Activated naive CD4-positive, alpha-beta T cell treated with anti-CD3 and anti-CD28 coated beads for 36 hours (primary cell): ENCODE measurements at places on chromosomes 1 and 21. TPM values are rescaled to one million over a fixed set of nuclear protein-coding genes. Genes with fewer than 3 reads are reported as not detected.
A peak's percentile ranks its signal among the peaks of the same experiment; 100 is the strongest.

Gene SPRR2E
- not detected for total RNA-seq

Gene COL6A2
- 8.4 TPM for total RNA-seq

Gene GABRD
- total RNA-seq, result not detected

Gene SH3BGR
- total RNA-seq, result 4.0 TPM

Gene SYTL1
- total RNA-seq, result 28.5 TPM

Gene CFAP107
- total RNA-seq, result not detected

- no peak for DNase-seq
- no peaks in the 10 kb centered on the region for H3K27me3 ChIP-seq
- no peaks in the 10 kb centered on the region for H3K36me3 ChIP-seq
- no peak within 1 kb of the TSS for H3K27ac ChIP-seq
- H3K4me3 ChIP-seq, result no peak within 1 kb of the TSS
- H3K4me1 ChIP-seq, result no peaks in the 10 kb centered on the region
Observed at GRCh38 chr1:162376691-162377090, at the start of gene SPATA46. SPATA46 (minus strand) TSS chr1:162376854; CDS start chr1:162376790, 64 bp downstream.

DNA sequence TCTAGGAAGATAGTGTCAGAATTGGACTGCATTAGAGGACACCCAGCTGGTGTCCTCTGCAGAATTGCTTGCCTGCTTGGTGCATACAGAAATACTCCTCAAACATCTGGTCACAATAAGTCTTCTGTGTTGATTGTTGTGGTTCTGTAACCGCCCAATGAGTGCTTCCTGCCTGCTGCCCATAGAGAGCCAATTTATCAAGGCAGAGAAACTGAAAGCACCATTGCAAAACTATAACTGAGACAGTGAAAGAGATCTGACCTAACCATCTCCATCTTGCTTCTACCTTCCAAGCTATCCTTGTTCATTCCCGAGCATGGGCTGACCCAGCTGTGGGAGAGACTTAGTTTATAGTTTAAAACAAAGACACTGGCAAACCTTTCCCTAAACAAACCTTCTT lies 462.4 kb upstream of the RGS18 start:
- peaks cover 2% of the 10 kb centered on the region for H3K27me3 ChIP-seq
- no peaks in the 10 kb centered on the region for H3K4me1 ChIP-seq
- H3K36me3 ChIP-seq, result no peaks in the 10 kb centered on the region
- H3K4me3 ChIP-seq, result no peak overlapping the region
- H3K27ac ChIP-seq, result no peak overlapping the region

DNA sequence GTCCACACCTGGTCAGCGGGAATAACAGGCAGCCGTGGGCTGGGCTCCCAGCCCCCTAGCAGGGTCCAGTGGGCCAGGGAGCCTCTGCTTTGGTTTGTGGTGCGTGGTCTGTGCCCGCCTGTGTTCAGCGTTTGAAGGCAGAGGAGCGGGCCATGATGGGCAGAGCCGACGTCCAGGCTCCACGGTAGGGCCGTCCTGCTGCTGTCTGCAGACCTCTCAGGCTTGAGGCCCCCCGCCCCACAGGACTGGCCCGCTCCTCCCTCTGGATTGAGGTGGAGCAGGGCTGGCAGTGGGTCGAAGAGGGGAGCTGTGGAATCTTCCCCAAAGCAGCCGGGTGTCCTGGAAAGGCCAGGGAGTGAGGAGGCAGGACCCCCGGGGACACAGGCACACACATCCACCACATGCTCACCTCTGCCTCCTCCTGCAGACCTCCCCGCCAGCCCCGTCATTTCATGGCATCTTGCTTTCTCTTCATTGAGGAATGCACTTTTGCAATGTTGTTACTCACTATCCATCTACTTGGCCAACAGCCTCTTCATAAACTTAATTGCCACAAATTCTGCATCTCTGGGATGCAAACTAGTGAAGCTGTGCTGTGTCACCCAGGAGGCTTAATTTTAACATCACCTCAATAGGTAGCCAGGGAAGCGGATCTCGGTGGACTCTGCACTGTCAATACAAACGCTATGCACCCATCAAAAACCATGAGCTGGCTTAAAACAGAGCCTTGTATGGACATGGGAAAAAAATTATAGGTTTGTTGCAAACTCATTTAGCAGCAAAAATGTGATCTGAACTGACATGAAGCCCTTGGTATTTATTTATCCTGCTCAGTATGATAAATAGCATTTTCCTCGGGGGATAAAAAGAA lies 85.9 kb downstream of the PDE9A start:
- no peaks in the 10 kb centered on the region for H3K36me3 ChIP-seq
- H3K27ac ChIP-seq, result no peak overlapping the region
- H3K27me3 ChIP-seq, result no peaks in the 10 kb centered on the region
- no peak overlapping the region for H3K4me3 ChIP-seq

- H3K27me3 ChIP-seq, result peaks cover 13% of the 10 kb centered on the region
- H3K4me3 ChIP-seq, result no peak overlapping the region
- H3K27ac ChIP-seq, result no peak overlapping the region
- no peak for DNase-seq
Observed at GRCh38 chr1:169109561-169110134, 3.2 kb downstream of the ATP1B1 start.

DNA sequence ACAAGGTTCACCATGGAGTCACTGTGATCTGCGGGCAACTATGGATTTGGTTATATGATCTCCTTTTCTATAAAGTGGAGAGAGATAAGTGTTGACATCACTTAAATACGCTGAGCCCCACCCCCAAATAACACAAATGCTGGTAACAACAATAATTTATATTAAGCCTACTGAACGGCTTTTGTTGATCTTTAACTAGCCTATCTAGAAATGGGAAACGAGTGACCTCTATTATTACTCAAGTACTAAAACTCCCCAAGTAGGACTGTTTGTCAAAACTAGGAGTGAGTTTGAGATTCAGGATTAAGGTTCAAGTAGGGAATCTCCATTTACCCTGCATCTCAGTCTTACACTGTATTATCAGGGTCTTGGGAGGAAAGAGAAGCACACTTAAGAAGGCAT lies 52.2 kb downstream of the MAP3K7CL start:
- H3K27ac ChIP-seq, result peak overlapping the region; percentile 93
- H3K4me3 ChIP-seq, result no peak overlapping the region
- H3K4me1 ChIP-seq, result peaks cover 14% of the 10 kb centered on the region
- DNase-seq, result no peak

- H3K4me1 ChIP-seq, result peaks cover 4% of the 10 kb centered on the region
- H3K27me3 ChIP-seq, result peaks cover 9% of the 10 kb centered on the region
- no peak overlapping the region for H3K27ac ChIP-seq
- H3K4me3 ChIP-seq, result no peak overlapping the region
- DNase-seq, result no peak
- no peaks in the 10 kb centered on the region for H3K36me3 ChIP-seq
Observed at GRCh38 chr1:111867868-111868440, 112.3 kb downstream of the DDX20 start.

DNA sequence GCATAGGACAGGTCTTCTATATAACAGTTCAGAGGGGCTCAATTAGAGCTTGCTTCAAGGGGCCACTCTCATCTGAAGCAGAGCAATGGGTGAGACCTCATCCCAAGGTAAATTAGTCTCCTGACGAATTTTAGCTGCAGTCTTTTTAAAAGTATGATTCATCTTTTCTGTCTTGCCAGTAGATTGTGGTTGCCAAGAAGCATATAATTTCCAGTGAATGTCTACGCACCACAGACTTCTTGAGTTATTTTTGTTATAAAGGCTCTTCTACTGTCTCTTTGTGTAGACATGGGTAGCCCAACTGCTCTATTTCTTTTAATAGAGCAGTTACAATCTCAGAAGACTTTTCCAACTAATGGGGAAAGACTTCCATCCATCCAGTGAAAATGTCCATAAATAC lies 108.9 kb upstream of the FMN2 start:
- no peak for DNase-seq
- H3K36me3 ChIP-seq, result peaks cover 5% of the 10 kb centered on the region
- H3K4me1 ChIP-seq, result no peaks in the 10 kb centered on the region
- H3K4me3 ChIP-seq, result no peak overlapping the region
- H3K27me3 ChIP-seq, result no peaks in the 10 kb centered on the region
- no peak overlapping the region for H3K27ac ChIP-seq

DNA sequence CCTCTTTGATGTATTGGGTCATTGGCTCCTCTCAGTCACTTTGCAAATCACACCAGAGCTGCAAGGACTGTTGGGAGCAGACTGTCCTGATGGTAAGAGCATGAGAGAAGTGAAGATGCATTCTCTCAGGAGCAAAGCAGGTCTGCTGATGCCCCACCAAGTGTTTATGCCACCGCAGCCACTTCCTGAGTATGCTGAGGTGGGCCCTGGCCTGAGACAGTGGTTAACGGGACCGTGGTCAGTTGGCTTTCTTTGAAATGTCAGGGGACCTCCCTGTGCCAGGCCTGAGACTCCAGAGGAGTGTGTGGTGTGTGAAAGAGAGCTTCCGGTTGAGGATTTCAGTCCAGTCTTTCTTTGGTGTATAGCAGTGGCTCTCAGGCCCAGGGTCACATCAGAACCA lies 79.4 kb downstream of the SPATA46 start:
- no peaks in the 10 kb centered on the region for H3K36me3 ChIP-seq
- no peak for DNase-seq
- H3K4me3 ChIP-seq, result no peak overlapping the region

DNA sequence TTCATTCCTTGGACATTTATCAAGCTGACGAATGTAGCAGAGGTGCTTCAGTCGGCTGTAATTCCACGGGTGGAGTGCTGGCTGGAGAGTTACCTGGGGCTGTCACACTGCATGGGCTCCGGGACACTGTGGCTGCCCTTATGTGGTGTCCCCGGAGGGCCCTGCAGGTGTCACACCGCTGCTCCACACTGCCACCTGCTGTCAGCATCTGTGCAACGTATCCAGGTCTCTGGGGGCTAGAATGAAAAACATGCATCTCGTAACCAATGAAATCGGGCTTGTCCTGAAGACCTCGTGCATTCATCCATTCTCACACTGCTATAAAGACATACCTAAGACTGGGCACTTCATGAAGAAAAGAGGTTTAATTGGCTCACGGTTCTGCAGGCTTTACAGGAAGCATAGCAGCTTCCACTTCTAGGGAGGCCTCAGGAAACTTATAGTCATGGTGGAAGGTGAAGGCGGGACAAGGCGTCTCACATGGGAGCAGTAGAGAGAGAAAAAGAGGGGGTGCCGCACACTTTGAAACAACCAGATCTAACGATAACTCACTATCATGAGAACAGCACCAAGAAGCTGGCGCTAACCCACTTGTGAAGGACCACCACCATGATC lies 46.7 kb upstream of the PCBP3 start:
- H3K27ac ChIP-seq, result no peak overlapping the region
- H3K4me3 ChIP-seq, result no peak overlapping the region
- no peaks in the 10 kb centered on the region for H3K27me3 ChIP-seq
- no peaks in the 10 kb centered on the region for H3K36me3 ChIP-seq

- no peak overlapping the region for H3K4me3 ChIP-seq
- H3K27ac ChIP-seq, result no peak overlapping the region
- DNase-seq, result no peak
- peaks cover 9% of the 10 kb centered on the region for H3K27me3 ChIP-seq
- H3K36me3 ChIP-seq, result no peaks in the 10 kb centered on the region
Observed at GRCh38 chr1:209512821-209513220, 70.7 kb upstream of the CAMK1G start.

- no peak overlapping the region for H3K27ac ChIP-seq
- peaks cover 9% of the 10 kb centered on the region for H3K27me3 ChIP-seq
- no peak for DNase-seq
- no peaks in the 10 kb centered on the region for H3K4me1 ChIP-seq
- no peak overlapping the region for H3K4me3 ChIP-seq
Observed at GRCh38 chr1:42085596-42085995, 67.6 kb upstream of the GUCA2B start.

DNA sequence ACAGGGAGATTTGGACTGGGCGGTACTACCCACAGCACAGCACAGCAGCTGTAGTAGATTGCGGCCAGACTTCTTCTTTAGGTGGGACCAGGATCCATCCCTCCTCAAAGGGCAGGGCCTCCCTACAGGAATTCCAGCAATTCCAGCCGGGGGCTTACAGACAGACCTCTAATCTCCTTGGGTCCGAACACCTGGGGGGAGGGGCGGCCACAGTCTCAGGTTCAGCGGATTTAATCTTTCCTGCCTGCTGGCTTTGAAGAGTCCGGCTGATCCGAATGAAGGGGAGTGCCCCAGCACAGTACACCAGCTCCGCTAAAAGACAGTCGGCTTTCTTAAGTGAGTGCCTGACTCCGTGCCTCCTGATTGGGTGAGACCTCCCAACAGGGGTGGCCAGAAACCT lies 1708.5 kb downstream of the BRINP3 start:
- no peak overlapping the region for H3K4me3 ChIP-seq
- H3K27me3 ChIP-seq, result no peaks in the 10 kb centered on the region
- no peak for DNase-seq
- H3K36me3 ChIP-seq, result no peaks in the 10 kb centered on the region
- no peak overlapping the region for H3K27ac ChIP-seq

DNA sequence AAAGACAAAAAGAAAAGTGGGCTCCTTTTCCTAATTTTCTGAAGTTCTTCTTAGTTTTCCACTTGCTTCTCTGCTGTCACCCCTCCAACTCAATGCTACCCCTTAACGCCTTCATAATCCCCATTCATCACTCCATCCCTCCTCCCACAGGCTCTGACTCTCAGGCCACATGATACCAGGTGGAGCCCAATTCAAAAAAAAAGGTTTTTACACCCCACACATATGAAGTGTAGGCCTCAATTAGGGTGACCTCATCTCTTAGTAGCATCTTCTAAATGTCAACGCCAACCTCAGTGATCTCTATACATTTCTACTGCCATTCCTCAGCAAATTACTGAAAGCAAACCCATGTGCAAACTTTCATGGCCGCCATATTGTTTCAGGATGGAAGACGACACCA lies 6.4 kb downstream of the SSBP3 start:
- peak overlapping the region; percentile 68 for H3K27ac ChIP-seq
- H3K4me3 ChIP-seq, result no peak overlapping the region
- no peaks in the 10 kb centered on the region for H3K27me3 ChIP-seq
- no peak for DNase-seq
